ENCODE measurements at places on chromosomes 7 and 10.
A peak's percentile ranks its signal among the peaks of the same experiment; 100 is the strongest.

DNA sequence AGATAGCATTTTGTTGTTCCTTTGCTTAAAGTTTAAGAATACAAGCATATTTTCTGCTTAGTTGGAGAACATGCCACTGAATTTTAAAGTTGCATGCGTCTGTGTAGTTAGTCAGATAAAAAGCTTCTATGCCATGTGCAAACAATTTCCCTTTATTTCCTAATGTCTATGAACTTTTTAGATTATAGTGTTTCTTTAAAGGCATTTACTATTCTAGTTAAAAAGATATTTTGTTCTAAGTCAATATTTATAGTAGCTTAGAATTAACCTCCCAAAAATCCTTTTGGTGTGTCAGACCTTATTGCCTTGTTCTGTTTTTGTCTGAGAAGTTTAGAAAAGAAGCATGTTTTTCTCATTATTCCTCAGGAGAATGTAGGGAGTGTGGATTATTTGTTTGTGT, 99.0 kb upstream of the GATA3 start:
- DNase-seq, result no peak

DNA sequence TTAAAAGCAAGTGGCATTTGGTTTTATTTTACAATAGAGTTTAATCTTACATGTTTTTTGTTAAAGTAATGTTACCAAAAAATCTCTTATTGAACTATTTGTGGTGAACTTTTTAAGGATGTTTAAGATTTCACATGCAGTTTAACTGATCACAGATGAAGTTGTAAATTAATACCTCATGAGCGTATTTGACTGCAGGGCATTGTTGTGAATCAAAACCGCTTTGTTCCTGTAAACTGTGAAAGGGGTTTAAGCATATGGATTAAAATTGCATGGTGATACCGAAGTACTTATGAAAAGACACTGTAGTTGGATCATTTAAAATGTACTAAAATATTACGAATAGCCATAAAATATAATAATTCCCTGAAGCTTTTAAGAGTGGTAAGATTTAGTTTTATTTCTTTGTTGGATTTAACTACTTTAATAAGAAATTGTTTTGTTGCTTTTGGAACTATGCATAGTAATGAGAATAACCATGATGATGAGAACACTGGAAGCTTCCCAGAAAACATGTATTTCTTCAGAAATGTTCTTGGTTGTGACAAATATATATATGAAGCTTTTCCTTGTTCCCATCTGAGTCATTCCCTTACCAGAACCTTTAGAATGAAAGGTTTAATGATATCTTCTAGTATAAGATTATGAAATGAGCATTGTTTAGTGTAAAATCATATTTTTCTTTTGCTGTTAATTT, 131.3 kb downstream of the ADK start:
- DNase-seq, result no peak

- DNase-seq, result no peak
Measured at GRCh38 chr10:22723783-22724182, 9.4 kb upstream of the PIP4K2A start.

- no peak for DNase-seq
Measured at GRCh38 chr10:100746784-100747455, 1.5 kb downstream of the PAX2 start.

GRCh38 chr7:17963281-17963680, 23.0 kb upstream of the SNX13 start:
- no peak for DNase-seq

DNA sequence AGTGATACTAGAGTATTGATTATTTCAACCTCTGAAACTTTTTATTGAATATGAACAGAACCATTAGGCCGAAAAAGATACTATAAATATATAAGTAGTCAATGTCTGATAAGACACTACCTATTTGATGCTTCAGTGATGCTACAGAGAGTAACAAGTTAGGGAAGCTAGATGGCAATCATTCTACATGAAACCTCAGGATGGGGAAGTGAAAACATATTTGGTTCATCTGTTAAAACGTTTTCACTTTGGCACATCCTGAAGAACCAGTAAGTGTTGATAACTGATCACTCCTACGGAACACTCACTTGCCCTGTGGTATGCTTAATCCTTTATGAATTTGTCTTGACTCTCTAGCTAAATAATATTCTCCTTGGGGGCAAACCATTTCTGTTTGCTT, 1064.9 kb downstream of the NXPH1 start:
- no peak for DNase-seq

DNA sequence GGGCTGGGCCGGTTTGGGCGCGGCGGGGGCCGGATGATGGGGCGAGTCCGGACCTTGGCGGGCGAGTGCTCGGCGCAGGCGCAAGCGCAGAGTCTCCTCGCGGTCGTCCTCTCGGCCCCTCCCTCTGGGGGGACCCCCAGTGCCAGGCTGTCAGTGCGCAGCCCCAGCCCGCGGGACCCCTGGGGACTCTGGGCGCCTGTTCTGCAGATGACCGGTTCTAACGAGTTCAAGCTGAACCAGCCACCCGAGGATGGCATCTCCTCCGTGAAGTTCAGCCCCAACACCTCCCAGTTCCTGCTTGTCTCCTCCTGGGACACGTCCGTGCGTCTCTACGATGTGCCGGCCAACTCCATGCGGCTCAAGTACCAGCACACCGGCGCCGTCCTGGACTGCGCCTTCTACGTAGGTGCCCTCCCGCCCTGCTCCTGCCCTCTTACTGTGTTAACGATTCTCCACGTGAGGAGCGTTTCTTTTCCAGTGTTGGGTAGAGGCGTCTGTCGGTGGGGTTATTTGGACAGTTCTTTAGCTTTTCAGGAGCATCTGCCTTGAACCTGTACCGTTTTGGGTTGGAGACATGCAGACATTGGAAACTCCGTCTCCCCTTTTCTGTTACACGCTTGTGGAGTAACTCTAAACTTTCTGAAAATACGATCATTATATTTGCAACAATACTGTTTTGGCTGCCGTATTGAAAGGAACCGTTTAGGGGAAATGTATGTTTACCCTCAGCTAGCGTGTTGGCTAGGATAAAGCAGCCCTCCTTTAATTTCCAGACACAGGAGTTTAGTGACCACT, 706 bp downstream of the BUB3 start:
- DNase-seq, result no peak

GRCh38 chr10:28505359-28505959, 27.5 kb upstream of the WAC start:
- no peak for DNase-seq

DNA sequence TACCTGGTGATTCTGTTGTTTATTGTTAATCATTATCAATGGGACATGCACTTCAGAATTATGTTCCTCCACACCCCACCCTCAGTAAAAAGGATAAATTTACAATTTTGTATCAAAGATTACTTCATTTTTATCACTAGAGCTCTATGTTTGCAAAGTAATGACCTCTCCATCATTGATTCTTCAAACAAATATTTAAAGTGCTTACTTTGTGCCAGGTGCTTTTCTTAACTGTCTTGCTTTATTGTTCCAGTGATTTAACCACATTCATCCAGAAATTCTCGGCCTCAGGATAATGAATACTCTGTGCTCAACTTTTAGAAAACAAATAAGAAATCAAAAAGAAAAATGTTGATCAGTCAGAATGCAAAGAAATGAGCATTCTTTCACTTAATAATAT, 144.9 kb upstream of the FOXP2 start:
- DNase-seq, result no peak

GRCh38 chr7:115289971-115290370, 368.1 kb downstream of the MDFIC start:
- DNase-seq, result no peak

DNA sequence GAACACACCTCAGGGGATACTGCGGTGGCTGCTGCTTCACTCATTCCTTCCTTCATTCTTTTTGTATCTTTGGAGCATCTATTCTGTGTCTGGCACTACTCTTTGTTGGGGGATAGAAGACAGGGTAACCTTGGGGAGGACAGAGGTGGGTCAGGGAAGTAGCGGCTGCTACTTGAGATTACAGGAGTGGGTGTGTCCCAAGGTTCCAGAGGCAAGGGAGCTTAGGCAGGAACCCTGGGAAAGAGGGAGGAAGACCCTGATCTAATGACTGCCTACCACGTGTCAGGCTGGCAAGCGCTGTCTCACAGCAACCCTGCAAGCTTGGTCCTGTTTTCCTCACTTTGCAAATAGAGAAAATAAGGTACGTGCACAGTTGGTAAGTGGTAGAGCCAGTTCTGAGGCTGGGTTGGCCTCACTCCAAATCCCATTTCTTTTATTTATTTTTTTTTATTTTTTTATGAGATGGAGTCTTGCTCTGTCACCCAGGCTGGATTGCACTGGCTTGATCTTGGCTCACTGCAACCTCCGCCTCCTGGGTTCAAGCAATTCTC, 985.9 kb upstream of the ZNF722 start:
- no peak for DNase-seq

DNA sequence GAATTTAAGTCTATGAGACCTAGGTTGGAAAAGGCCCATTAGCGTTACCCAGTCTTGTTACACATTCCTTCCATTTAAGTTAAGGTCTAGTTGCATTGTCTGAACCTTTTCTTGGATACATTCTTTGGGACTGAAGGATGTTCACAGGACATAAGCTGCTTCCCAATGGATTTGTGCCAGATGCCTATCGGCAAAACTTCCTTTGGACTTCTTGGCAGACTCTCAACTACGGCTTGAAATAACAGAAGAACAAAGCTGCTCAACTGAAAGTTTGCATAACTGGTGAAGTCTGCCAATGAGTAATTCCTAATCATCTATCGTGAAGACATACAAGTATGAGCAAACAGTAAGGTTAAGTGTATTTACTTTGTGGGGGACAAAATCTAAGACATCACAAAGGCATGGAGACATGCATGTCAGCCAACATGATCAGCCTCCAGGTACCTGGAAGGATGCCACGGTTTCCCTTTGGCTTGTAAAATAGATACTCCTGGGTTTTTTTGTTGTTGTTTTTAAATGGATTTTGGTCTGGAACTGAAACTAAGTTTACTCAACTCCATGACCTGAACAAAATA, 35.4 kb downstream of the MALSU1 start:
- DNase-seq, result no peak

- DNase-seq, result no peak
Measured at GRCh38 chr7:128814499-128814898, 15.7 kb upstream of the FLNC start.

GRCh38 chr10:77648472-77648871, 10.9 kb upstream of the KCNMA1 start:
- DNase-seq, result no peak

GRCh38 chr7:48077423-48077822, 11.6 kb upstream of the UPP1 start:
- no peak for DNase-seq

GRCh38 chr7:148334959-148335577, 255.5 kb upstream of the C7orf33 start:
- no peak for DNase-seq

DNA sequence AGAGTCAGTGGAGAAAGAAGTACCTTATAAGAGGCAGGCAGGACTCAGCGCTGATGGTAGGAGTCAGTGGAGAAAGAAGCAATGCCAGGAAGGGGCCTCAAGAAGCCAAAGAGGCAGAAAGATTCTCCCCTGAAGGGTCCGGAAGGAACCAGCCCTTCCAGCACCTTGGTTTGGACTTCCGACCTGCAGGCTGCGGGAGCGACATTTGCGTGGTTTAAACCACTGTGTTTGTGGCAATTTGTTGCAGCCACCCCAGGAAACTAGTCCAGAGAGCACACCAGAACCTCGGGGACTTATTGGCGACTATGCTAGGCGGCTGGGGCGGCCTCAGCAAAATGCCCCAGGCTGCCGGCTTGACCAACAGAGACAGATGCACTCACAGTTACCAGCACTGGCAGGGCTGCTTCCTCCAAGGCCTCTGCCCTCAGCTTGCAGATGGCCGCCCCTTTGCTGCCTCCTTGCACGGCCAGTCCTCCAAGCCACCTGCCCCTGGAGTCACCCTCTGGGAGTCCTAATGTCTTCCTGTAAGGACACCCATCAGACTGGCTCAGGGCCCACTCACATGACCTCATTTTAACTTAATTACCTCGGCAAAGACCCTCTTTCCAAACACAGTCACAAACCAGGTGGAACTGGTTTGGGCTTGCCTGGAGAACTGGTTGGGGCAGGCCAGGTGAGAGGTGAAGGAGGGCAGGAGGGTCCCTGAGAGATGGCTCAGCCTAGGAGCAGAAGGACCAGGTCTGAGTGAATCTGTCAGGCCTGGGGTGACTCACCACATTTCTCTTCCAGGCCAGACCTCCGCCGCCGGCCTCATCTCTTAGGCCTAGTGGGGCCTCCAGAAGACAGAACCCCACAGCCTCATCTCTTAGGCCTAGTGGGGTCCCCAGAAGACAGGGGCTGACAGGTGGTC, 26.1 kb downstream of the CALML3 start:
- DNase-seq, result no peak

- no peak for DNase-seq
Measured at GRCh38 chr7:87231711-87232110, 12.2 kb upstream of the TMEM243 start.

DNA sequence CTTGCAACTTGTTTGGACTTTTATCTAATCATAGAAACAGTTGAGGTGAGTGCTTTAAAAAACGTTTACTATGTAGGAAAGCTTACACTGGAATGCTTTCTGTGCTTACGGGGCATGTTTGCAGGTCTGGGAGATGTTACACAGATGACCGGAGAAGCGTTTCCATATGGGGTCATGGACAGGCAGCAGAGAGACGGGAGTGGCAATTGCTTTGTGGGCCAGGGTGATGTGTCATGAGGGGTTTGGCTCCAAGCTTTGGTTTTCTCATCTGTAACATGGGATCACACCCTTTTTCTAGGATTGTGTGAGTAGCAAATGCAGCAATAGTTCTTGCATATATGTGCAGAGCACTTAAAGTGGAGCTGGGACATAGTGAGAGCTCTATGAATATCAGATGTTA, 174.8 kb upstream of the MKI67 start:
- no peak for DNase-seq

DNA sequence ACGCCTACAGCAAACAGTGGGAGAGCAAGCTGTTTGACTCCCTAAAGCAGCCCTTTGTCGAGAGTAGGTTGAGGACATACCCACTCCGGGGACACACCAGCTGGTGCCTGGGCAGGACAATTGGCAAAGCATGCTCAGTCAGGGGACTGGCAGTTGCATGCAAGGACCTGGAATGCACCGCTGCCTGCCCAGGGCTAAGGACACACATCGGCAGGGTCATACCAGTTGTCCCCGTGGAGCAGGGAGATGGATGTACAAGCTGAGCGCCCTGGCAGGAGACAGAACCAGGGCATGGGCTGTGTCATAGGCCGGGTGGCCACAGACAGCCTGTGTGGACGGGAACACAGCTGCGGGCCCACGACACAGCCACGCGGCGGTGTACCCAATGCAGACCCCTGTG, 18.3 kb upstream of the ELN start:
- DNase-seq, result no peak

DNA sequence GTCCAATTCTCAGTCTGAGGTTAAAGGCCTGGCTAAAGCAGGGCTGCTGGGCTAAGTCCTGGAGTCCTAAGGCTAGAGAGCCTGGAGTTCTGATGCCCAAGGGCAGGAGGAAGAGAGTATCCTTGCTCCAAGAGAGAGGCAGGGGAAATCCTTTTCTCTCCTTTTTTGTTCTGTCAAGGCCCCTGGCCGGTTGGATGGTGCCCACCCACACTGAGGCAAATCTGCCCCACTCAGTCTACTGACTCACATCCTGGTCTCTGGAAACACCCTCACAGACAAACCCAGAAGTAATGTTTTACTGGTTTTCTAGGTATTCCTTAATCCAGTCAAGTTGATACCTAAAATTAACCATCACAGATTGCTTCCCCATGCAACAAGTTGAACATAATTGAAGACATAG, 23.0 kb downstream of the ZNF518A start:
- DNase-seq, result peak; percentile 12

GRCh38 chr10:133248334-133248715, 10.7 kb downstream of the VENTX start:
- no peak for DNase-seq
